Muscle of arm (tissue), 14 donors: ENCODE measurements at places on chromosomes 2 and 18.

DNA sequence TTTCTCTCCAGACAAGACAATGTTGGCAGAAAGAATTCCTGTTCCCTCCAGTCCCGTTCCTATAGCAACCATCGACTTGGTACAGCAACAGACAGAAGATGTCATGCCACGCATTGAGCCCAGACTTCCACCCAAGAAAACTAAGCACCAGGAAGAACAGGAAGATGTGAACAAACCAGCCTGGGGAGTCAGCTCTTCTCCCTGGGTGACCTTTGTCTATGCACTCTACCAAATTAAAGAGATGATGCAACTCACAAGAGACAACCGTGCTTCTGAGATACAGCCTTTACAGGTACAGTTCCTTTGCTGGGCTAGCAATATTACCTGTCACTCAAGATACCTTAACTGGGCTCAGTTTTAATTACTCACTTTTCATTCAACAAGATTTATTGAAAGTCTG, 37.1 kb downstream of the NEMP2 start:
- no peak for DNase-seq

DNA sequence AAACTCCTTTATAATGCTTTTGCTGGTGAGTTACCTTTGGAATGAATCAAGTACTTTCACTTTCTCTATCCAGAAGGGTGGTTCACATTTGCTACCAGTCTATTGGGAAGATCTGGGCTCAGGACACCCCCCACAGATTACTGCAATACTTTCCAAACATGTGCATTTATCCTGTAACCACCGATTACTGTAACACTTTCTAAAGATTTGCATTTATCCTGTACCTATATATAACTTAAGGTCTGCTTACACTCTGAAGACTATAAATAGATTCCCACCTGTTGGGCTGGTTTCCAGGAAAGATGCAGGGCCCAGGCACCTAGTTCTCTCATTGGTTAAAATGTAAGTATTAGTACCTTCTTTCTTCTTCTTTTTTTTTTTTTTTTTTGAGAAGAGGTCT, 113.0 kb upstream of the NEDD4L start:
- no peak for DNase-seq

DNA sequence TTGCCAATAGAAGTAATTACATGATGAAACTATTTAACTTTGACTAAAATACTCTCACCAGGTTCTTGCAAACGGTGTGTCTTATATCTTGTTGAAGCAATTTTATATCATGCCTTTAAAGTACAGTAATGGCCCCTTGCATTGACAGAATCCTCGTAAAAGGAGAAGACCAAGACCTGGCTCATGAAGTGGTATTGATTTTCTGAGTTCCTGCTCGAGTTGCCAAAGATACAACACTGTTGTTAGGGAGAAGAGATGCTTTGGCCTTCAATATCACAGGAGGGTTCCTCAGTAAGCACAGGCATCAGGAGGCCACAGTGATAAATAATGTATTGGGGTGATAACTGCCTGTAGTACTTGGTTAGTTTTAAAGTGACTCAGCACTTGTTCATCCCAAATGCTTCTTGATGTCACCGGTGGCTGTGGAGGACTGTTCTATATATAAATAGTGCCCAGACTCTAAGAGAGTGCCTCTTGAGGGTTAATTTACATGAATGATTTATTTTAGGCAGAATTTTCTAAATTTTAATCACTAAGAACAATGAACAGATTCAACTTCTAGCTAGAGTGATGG, 571.7 kb upstream of the FANCL start:
- no peak for DNase-seq

DNA sequence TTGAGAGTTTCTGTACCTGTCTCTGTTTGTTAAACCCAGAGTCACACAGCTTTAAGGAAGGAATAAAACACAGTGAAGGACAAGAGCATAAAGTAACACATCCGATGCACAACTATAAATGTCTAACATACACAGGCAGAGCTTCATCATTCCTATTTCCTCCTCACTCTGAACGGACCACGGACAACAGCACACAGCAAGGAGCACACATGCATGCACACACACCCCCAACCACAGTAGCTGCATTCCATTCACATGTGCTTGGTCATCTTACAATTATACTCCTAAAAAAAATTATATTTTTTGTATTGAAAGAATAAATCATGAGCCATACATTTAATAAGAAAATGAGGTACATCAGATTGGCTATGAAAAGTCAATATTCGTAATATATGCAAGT, 58.3 kb downstream of the ID2 start:
- no peak for DNase-seq

DNA sequence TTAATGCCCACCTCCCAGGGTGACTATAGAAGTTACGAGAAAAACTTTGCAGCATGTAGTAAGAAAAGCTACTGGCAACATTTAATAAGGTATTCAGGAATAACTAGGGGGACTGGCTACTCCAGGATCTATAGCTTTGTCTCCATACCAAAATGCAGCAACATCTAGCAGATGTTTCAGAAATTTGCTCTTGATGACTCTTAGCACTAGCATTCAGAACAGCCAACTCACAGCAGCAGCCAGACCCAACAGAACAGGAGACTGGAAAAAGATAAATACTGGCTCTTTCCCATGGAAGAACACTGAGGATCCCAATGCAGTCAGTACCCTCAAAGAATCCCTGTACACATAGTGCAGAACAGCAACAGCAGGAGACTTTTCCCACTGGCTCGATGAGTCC, 105.0 kb downstream of the PRKRA start:
- no peak for DNase-seq

DNA sequence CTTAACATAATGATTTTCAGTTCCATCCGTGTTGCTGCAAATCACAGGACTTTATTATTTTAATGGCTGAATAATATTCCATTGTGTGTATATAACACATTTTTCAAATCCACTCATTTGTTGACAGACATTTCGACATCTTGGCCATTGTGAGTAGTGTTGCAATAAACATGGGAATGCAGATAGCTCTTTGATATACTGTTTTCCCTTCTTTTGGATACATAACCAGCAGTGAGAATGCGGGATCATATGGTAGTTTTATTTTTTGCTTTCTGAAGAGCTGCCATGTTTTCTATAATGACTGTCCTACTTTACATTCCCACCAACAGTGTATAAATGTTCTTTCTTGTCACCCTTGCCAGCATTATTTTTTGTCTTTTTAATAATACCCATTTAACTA, 420.3 kb upstream of the CHAC2 start:
- DNase-seq, result no peak

- no peak for DNase-seq
Measured at GRCh38 chr2:132998221-132998620, 328.2 kb upstream of the LYPD1 start.

- DNase-seq, result no peak
Measured at GRCh38 chr2:9440058-9440727, 16.7 kb downstream of the CPSF3 start.
